ENCODE measurements at places on chromosomes 16 and 17.

- DNase-seq, result no peak
Observed at GRCh38 chr17:40178660-40179059, 1.4 kb downstream of the RAPGEFL1 start.

DNA sequence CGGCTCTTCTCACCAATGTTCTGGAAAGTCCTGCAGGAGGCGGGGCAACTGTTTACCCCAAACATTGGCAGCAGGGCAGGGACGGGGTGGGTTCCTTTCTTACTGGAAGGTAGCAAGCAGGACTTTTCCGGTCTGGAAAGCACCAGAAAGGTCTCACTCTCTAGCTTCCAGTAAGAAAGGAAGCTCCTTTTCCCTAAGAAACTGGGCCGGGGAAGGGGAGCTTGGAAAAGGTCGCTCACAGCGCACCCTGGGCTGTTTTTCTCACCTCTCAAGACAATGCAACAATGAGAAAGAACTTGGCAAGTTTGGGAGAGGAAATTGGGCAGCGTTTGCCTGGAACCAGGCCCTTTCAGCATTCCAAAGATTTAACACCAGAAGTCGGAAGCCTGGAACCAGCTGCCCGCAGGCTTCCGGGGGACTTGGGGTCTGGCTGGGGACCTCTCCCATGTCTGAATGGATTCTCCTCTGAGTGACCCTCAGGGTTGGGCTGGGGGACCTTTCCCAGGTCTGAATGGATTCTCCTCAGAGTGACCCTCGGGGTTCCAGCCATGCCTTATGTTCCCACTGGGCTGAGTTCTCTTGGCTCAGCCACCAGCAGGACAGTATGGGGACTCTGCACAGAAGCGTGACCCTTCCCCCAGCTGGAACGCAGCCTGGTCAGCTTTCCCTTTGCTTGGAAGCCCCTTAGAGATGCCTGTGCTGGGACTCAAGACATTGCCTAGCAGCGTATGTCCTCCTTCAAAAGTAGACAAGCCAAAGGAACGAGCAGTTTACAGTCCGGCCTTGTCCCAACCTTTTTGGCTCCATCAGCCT lies 166.5 kb upstream of the PLCG2 start:
- DNase-seq, result no peak

DNA sequence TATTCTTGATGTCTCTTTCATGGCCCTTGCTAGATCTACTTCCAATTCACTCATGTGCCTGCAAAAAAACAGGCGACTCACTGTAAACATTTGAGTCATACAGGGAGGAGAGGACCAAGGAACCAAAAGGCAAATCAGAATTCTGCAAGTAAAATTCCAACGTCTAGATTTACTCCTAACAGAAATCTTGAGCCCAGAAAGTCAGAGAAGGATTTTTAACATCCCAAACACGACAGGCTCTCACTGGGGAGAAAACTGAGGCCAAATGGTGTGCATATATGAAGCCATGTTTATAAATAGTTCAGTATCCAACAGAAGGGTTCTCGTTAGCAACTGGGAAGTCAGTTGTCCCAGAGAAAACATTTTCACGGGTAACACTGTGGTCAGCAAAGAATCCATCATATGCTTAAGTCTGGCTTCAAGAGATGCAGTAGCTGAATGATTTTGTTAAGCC lies 40.1 kb downstream of the LITAF start:
- no peak for DNase-seq

DNA sequence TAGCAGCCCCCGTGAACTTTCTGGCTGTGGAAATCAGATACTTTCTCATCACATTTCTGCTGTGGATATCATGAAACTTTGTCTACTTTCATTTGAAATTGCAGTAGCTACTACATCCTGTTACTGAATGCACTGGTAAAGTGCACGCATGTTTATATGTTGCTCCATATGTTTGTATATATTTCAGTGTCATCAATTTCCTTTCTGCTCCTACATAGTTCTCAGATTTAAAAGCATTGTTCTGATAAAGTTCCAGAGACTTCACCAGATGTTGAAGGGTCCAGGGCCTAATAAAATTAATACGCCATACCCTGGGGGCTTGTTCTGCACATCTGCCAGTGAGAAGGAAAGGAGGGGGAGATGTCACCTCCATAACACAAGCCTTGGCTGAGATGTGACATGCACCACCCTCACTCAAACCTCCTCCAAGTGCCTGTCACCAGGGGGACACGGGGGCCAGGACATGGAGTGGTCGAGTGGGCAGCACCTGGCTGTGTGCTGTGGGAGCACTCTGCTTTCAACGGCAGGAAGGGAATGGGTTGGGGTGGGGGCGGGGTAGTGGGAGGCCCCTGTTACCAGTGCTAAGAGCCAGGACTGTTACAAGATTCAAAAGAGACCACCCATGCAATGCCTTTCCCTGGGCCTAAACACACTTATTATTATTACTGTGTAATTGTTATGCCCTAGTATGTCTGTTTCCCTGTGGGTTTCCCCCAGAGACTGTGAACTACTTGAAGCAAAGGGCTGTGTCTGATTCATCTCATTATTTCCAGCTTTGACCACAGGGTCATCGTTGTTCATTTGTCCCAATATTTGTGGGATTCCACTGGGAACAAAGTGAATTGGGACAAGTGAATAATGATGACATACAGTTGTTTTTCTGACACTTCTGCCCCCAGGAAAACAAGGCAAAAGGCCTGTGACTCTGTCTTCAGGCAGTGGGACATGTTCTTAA lies 193.4 kb downstream of the FOXL1 start:
- no peak for DNase-seq

DNA sequence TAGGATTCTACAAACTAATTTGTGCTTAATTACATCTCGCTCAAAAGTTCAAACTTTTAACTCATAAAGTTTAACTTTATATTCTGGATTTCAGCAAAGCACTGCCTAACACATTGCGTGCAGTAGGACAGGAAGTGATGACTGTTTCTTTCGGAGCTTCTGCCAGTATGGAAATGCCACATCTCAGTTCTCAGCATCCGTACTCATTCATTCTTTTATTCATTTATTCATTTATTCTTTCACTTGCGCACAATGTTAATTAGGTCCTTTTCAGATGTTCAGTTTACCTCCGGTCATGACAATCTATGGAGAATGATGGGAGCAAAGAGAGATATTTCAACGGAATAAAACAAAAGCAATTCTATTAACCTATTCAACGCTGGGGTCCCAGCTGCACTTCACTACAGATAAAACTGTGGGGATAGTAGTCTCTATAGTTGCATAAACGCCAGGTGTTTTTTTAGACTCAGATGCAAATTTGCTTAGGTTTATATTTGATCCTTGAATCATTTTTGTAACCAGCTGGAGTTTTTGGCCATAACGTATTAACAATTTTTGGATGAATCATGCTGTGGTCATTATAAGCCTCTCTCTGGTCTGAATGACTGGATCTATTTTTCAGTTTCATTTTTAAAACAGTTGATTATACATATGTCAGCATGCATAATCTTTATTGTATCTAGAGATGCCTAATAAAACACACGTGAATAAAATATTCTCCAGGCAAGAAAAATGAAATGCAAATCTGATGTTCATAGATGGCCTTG lies 143.9 kb downstream of the KCNJ2 start:
- no peak for DNase-seq

GRCh38 chr16:89040861-89041570 lies 52.6 kb upstream of the ACSF3 start:
- no peak for DNase-seq
